Activated gamma-delta T cell treated with Interleukin-2 at 50 U/mL for 16 hours (primary cell): ENCODE measurements at places on chromosomes 4 and X.

DNA sequence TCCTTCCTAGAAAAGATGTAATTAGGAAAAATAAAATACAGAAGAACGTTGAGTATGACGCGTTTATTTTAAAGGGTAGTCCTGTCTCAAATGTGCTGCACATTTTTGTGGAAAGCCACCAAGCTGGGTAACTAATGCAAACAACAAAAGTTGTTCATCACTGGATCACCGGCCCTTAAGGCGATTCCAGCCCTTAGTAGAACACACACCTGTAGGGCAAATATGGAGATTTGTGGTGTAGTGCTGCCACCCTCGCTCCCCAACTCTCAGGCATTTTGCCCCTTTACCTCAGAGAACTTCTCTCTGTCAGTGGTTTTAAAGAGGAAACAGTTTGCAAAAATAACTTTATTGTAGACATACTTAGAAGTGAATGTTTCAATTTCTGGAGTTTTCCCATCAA is 1.9 kb downstream of the TBL1X start:
- DNase-seq = no peak

GRCh38 chr4:13982010-13982409 is 354.5 kb upstream of the BOD1L1 start:
- DNase-seq = no peak

DNA sequence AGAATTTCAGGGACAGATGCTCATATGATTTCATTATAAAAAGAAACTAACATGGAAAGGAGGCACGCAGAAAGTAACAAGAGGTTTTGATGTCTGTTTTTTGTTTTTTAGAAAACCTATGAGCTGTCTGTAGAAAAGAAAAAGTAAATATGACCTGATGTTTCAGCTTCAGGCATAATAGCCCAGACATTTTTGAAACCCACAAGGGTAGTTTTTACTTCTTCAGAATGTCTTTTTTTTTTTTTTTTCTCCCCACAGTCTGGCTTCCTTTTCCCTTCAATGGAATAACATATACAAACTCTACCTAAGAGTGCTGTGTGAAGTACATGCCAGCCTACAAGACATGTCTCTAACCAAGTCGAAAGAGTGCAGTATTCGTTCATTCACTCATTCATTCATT is 18.3 kb upstream of the STX18 start:
- DNase-seq = no peak

- DNase-seq = no peak
Observed at GRCh38 chr4:152959080-152959479, 23.0 kb downstream of the FHDC1 start.

DNA sequence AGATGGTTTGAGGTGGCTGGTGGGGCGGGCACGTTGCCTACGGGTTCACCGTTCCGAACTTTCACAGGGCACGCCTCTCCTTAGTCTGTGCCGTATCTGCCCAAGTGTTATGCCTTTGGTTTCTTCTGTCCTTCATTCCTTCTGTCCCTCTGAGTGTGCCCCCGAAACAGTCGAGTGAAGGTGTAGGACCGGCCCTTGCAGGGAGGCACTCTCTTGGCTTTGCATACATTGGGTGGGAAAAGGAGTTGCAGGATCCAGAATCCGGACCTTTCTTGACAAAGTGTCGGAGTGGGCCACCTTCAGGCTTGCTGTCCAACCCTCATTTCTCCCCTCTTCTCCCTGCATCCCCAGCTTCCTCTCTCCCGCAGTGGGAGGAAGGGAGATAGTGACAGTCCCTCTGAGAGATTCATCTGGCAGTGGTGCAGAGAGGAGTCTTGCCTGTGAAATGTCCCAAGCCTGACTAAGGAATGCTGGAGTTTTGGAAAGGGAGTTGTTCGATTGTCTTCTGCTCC is 569 bp downstream of the ARFIP1 start:
- no peak for DNase-seq

GRCh38 chr4:139374251-139374650 is 72.0 kb upstream of the NDUFC1 start:
- no peak for DNase-seq

DNA sequence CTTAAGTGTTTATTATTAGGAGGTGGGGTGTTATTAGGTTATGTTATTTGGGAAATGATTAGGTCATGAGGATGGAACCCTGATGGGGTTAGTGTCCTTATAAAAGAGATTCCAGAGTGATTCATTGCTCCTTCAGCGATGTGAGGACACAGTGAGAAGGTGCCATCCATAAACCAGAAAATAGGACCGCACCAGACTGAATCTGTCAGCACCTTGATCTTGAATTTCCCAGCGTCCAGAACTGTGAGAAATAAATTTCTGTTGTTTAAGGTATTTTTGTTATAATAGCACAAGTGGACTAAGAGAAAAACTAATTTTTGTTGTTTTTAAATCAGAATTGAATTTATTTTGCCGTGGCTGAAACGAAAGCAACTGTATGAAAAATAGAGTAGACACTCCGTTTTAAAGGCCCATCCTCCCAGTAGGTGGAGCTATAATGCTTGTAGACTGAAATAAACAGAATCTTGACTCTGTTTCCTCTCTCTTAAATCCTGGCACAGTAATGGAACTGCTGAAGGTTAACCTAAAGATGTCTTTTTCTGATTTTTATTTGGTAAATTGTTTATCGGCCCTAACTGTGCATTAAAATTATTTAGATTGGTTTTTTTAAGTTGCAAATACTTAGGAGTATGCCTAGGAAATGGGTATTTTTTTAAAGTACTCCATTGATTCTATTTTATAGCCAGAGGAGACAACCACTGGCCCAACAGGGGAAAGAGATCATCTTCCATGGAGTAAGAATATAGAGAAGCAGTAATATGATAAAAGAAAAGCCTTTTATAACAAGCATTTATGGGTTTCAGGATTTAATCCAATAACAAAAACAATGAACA is 133.2 kb upstream of the ADAMTS3 start:
- DNase-seq = no peak

DNA sequence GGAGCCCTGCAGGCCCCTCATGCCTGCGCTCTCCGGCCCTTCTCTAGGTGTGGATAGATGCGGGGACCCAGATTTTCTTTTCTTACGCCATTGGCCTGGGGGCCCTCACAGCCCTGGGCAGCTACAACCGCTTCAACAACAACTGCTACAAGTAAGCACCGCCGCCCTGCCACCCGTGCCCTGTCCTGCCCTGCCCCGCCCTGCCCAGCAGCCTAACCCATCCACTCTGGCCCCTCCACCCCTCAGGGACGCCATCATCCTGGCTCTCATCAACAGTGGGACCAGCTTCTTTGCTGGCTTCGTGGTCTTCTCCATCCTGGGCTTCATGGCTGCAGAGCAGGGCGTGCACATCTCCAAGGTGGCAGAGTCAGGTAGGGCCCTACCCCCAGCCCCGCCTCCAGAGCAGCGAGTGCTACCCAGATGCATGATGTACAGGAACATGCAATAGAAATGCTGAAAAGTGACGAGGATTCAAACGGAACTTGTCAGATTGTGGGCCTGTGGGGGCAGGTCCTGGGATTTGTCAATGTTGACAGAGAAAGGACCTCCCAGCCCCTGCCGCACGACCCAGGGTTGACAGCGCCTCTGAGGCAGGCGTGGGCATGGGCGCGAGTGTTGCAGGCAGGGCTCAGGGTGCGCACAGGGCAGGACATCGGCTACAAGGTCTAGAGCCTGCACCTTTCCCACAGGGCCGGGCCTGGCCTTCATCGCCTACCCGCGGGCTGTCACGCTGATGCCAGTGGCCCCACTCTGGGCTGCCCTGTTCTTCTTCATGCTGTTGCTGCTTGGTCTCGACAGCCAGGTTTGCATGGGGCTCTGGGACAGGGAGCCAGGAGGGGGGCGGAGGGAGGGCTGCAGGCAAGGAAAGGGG is 5.7 kb downstream of the SLC6A8 start:
- DNase-seq = no peak

DNA sequence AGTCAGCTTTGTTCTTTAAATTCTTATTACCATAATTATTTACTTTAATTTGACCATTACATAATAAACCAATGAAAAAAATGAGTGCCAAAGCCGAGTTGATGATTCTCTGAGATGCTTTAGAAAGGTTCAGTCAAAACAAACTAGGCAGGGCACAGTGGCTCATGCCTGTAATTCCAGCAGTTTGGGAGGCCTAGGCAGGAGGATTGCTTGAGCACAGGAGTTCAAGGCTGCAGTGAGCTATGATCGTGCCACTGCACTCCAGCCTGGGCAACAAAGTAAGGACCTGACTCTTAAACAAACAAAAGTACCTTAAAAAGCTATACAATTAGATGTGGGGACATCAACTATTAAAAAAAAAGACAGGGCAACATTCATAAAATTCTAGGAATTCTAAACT is 75.0 kb downstream of the AFAP1 start:
- DNase-seq = no peak

GRCh38 chr4:69656653-69657158 is 3.7 kb upstream of the UGT2A1 start:
- no peak for DNase-seq

GRCh38 chr4:81620442-81620841 is 148.7 kb upstream of the RASGEF1B start:
- DNase-seq = no peak

- DNase-seq = no peak
Observed at GRCh38 chr4:25098964-25099891, 61.0 kb downstream of the SEPSECS start.

DNA sequence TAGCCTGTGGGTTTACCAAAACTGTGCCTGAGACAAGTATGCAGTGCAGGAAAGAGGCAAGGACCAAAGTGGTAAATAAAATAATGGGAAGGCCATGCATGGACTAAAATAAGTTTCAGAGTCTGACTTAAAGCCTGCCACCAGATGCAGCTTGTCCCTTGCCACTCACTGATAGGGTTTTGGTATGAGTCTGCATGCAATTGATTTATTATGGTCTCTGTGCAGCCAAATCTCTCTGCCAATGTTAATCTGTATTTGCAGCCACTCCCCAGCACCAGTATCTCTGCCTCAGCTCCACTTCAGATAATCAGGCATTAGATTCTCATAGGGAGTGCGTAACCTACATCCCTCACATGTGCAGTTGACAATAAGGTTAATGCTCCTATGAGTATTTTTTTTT is 5.5 kb upstream of the FGF2 start:
- DNase-seq = no peak

DNA sequence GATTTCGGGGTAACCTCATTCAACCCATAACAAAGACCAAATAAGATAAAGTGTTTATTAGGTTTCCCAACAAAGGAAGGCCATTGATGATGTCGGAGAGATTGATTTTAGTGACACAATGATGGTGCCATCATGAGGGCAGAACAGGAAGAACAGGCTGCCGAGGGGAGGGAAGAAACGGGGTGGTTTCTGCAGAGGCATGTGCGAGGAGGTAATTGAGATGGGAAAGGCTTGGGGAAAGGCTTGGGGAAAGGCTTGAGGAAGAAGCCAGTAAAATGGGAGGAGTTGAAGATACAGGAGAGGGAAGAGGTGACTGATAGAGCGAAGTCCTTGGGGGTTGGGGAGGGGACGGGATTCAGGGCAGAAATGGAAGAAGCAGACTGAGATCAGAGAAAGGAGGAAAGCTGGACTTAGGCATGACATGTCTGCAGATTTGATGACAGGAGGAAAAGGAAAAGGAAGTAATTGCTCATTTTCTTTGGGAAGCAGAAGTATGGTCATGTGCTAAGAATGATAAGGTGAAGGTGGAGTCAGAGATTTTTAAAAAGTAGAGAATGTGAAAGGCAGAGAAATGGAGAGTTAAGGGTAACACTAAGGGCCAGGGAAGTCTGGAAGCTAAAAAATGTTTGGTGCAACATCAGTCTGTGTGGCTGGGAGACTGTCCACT is 6.0 kb downstream of the HPSE start:
- DNase-seq = no peak

DNA sequence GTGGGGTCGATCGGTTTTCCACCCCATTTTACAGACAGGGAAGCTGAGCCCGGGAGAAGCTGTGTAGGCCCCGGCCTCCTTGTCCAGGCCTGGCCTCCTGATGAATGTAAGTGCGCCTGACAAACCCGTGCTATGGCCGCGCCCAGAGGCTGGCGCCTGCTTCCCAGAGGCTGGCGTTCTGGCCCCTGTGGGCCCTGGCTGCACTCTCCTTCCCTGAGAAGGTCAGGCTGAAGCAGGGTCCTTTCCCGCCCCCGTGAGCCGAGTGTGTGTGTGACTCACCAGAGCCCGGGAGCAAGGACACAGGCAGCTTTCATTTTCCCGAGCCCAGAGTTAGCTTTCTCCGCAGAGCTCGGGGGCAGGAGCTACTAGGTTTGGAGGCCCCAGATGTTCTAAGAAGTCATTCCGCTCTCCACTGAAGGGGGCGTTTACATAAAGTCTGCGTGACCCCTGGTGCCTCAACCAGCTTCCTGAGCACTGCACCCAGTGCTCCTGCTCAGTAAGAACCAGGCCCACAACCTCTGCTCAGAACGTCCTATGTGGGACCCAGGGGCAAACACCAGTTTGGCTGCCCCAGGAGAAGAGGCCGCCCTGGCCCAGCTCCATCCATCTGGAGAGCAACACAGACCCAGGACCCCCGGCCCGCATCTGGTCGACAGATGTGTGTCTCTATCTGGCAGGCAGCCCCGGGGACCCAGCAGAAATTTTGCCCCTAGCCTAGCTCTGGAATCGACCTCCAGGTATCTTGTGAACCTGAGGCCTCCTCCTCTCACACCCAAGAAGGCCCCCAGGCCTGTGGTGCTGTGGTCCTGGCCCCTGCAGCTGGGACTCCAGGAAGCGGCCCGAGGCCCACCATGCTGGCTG is 13.6 kb downstream of the UVSSA start:
- no peak for DNase-seq

DNA sequence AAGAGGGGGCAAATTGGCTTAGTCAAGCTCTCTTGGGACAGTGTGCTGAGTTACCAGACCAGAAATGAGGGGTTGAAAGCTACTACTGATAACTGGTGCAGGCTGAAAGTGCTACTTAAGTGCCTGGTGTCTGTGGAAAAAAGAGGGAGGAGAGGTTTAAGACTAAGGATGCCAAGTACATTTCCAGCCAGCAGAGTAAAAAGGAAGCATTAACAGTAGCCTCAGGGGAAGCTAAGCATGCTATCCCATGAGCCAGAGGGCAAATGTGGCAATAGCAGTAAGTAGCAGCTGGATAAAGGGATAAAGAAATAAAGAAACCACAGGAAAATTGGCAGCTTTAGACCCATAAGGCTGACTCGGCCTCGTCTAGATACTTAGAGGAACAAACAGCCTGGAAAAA is 196.3 kb upstream of the MAB21L2 start:
- DNase-seq = no peak

DNA sequence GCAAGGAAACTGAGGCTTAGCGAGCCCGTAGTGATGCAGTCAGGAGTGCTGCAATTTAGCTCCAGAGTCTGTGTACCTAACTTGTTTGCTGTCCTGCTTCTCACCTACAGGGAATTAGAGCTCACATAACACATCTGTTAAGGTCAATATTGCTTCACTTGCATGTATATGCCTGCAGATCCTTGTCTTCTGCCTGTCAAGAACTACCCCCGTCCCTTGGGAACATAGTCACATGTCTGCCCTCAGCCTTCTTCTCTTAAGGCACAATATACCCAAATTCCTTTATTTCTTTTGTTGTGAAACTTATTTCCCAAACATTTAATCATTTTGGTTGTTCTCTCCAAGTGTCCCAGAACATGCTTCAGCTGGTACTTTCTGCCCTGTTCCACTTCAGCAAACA is 103.3 kb upstream of the LEF1 start:
- DNase-seq = no peak

GRCh38 chr4:24321616-24322015 is 262.7 kb downstream of the DHX15 start:
- DNase-seq = no peak
